GM23248 (cell line): ENCODE measurements at places on chromosomes 16 and 17. TPM values are rescaled to one million over a fixed set of nuclear protein-coding genes. Genes with fewer than 3 reads are reported as not detected.
A peak's percentile ranks its signal among the peaks of the same experiment; 100 is the strongest.

TMEM88 gene
- not detected in 2 replicates for total RNA-seq

MYL4 gene
- not detected in 2 replicates for total RNA-seq

MEOX1 gene
- not detected in 2 replicates for total RNA-seq

DNA sequence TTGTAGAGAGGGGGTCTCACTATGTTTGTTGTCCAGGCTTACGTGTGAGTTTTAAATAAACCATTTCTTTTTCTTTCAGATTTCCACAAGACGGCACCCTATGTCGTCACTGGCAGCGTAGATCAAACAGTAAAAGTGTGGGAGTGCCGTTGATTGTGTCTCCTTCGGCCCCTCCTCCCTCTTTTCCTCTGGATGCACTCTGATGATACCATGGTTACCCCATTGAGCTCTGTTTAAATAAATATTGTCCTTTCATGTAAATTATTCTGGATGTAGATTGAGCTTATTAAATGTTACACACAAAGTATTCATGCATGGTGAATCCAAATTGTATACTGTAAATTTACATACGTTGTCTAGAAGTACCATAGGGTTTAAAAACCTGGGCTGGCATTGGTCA, 29.9 kb downstream of the CLUH start:
- DNase-seq, result no peak

ETV4 gene
- 2.1 and 3.5 TPM in 2 replicates for total RNA-seq

DNA sequence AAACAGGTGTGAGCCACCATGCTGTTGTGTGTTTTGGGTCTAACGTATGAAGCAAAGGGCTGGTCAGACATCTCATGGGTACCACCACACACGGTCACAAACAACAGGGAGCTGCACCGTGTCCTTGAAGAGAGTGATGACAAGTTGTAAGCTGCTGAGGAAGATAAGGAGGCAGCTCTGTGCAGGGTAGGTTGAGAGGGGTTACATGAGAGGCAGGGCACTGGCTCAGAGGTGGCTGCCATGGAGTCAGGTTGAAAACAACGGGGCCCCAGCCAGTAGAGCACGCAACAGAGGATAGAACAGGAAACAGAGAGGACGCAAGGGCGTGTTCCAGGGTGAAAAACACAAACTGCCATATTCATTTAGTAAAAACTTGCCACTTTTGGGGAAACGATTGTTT, 52.2 kb downstream of the TRARG1 start:
- DNase-seq, result no peak

VTN gene
- total RNA-seq, result not detected in 2 replicates

NSF gene
- total RNA-seq, result 44.9 and 48.2 TPM in 2 replicates

ZACN gene
- 0.51 TPM in 1 of 2 replicates, not detected in the other for total RNA-seq

DNA sequence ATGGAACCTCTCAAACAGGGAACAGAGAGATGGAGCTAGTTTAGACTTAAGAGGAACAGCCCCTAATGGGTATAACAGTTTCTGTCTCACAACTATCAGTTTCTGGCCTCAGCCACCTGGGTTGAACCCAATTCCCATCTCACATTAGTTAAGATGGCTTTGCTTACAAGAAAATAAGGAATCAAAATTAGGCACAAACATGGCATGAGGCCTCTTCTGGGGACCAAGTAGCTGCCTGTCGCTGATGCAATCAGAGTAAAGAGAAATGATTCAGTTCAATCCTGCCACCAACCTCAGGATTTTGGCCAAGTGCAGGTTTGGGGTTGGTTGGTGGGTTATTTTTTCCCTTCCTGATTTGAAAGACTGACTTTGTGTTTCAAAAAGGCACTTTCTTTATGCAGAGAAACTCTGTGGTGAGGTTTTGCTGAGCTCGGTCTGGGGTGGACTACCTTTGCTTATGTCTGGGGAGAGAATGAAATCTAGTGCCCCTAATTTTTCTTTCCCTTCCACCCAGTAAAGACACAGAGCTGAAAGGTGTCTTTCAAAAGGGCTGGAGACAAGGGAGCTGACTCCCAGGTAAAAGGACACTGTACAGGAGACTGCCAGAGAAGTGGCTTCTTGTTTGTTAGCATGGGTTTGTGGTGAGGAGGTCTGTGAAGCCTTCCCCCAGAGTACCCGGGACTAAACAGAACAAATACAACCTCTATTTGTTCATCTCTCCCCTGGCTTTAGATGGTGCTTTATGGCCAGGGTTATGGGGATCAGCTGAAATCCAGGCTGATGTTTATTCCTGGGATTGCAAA, 44.8 kb upstream of the NFAT5 start:
- peak; percentile 59 for DNase-seq

KRT32 gene
- not detected in 2 replicates for total RNA-seq

KARS1 gene
- total RNA-seq, result 114 and 117 TPM in 2 replicates

- DNase-seq, result peak; percentile 22
These were observed 86.7 kb downstream of the ZFHX3 start for GRCh38 chr16:72961115-72961832.

- peak; percentile 80 for DNase-seq
These were observed 997 bp downstream of the ACADVL start for GRCh38 chr17:7220593-7221277.

EFCAB5 gene
- total RNA-seq, result not detected in 2 replicates

DNA sequence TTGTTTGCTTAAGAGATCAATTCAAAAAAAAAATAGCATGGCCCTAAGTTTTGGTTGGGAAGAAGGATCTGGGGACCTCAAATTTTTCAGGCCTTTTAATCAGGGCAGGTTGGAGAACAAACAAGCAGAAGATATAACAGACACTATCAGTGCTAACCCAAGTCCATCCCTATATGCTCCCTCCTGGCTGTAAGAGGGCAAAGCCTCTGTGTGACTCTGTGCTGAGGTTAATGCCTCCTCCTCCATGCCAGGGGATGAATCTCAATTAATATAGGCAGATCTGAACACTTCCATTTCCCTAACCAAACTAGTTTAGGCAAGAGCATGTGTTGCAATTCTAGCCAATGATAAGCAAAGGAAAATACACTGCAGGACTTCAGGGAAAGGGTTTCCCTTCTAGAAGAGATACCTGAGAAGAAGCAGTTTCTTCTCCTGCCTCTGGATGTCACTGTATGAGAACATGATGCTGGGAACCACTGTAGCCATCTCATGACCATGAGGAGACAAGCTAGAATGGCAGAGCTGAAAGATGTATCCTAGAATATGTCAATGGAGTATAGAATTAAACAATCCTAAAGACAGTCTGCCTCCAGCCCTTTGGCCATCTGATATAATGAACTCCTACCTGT, 76.0 kb downstream of the CHD9NB start:
- DNase-seq, result peak; percentile 50

DNA sequence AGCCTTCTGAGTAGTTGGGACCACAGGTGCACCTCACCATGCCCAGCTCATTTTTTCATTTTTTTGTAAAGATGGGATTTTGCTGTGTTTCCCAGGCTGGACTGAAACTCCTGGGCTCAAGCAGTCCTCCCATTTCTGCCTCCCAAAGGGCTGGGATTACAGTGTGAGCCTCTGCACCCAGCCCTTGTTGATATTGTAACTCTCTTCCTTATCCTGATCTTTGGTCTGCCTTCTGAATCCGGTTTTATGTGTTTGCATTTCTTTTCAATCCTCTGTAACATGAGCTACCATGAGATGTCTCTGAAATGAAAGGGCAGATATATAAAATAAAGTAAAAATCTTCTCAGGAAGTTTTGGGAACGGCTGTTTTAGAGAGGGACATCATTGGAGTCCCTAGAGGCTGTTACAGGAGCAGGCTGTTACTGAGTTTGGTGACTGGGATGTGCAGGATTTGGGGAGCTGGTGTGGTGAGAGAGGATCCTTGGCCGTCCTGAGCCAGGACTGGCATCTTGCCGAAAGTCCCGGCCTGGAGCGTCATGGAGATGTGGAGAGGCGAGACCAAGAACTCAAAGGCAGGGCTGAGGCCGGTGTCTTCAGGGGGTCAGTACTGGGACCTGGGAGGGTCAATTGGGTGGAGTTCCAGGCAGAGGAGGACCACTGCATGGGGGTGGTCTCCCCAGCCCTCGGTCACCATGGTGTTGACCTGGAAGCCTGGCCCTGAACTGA, 39.4 kb downstream of the ATP2C2 start:
- DNase-seq, result no peak

C17orf107 gene
- 3.8 and 8.8 TPM in 2 replicates for total RNA-seq

- no peak for DNase-seq
These were observed 51.4 kb downstream of the CFAP20 start for GRCh38 chr16:58077796-58078195.

DNA sequence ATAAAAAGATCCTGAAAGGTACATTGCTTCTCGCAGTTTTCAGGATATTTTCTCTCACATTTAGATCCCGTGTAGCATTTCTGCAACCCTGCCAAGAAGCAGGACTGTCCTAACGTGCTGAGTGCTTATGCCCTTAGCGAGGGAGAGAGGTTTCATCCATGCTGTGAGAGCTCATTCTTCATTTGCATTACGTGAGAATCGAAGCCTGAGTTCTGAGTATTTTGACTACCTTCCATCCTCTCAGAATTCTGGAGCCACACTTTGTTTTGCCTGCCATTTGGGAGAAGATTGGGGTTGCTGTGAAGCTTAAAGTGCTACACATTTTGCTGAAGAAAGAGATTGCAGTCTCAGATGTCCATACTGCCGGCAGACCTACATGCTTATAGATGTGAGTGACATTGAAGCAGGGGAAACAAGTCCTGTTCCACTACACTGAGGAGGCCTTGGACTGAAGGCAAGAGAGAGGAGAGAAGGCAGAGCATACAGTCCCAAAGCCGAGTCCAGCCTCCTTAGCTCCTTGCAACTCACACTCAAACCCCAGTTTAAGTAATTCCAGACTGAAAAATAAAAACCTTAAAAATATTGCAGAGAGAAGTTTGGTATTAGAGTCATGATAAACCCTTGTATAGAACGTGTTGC, 183.0 kb downstream of the PRKCA start:
- DNase-seq, result no peak

DNA sequence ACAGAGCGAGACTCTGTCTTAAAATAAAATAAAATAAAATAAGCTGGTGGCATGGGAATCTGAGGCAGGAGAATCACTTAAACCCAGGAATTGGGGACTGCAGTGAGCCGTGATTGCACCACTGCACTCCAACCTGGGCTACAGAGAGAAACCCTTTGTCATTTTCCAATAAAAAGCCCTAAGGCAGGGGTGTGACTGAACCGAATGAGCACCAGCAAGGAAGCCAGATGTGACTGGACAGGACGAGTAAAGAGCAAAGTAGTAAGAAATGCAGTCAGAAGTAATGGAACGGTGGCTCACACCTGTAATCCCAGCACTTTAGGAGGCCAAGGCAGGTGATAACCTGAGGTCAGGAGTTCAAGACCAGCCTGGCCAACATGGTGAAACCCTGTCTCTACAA, 3.8 kb upstream of the RPL23 start:
- no peak for DNase-seq

- DNase-seq, result peak; percentile 77
These were observed 24.3 kb upstream of the B4GALNT2 start for GRCh38 chr17:49108318-49108717.

- DNase-seq, result no peak
These were observed 26.6 kb downstream of the PEMT start for GRCh38 chr17:17564896-17565295.

GRCh38 chr17:18380471-18381157, 3.0 kb downstream of the EVPLL start:
- no peak for DNase-seq

GRCh38 chr17:34169496-34169895, 85.6 kb upstream of the CCL2 start:
- no peak for DNase-seq

GRCh38 chr17:57962279-57963148, 7.3 kb upstream of the CUEDC1 start:
- no peak for DNase-seq

- peak; percentile 23 for DNase-seq
These were observed 37.0 kb downstream of the HLF start for GRCh38 chr17:55301521-55302406.

GAST gene
- total RNA-seq, result not detected in 2 replicates

CIAPIN1 gene
- 35.7 TPM in 2 replicates for total RNA-seq

SLC38A8 gene
- total RNA-seq, result not detected in 2 replicates

NPIPA3 gene
- total RNA-seq, result 0.32 and 0.51 TPM in 2 replicates

DNA sequence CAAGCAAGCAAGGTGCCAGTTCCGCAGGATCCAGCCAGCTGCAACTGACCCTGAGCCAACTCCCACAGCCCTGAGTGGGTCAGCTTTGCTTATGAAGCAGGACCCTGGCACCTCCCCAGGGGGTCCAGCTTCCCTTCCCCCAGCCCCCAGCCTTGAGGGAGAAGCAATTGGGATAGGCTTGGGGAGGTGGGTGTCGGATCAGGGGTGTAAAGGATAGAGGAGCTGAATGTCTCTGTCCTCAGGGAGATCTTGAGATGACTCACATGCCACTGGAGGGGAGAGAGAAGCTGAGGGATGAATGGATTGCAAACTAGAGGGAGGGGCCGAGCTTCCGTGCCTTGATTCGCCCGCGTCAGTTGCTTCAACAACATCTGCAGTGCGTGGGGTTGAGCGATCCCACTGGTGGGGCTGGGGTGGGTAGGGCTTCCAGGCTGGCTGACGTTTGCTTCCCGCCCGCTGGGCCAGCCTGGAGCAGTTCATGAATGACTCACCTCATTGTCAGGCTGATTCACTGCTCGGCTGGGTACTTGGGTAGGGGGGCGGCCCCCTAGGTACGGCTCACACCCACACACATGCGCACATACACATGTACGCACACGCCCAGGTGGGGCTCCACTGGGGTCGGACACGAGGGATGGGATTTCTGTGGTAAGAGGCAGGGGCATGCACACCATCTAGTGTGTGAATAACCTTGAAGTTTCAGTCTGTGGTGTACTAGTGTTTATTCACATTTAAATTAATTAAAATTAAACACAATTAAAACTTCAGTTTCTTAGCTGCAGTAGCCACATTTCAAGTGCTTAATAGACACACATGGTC, 3.6 kb upstream of the HROB start:
- DNase-seq, result peak; percentile 100
